ENCODE measurements at places on chromosomes 3 and 15.

GRCh38 chr3:46168583-46169345, 39.3 kb downstream of the CCR1 start:
- DNase-seq: no peak

- DNase-seq: no peak
Measured at GRCh38 chr3:148158210-148158609, 539.5 kb upstream of the AGTR1 start.

DNA sequence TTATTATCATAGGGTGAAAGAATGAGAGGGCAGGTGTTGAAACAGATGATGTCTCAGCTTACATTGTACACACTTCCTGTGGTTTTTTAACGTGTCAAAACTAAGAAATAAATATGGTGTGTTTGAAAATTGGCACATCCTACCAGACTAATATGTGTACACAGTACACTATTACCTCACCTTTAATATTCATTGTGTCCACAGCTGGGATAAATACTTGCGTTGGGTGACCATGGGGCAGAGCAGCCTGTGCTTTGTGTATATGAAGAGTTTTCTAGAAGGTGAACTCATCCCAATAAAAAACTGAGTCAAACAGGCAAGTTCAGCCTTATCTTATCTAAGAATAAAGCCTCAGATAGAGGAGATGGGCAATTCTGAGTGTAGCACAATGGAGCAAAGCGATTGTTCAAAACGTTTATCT, 17.3 kb downstream of the SUCNR1 start:
- no peak for DNase-seq

- no peak for DNase-seq
Measured at GRCh38 chr15:70214276-70214675, 116.6 kb upstream of the TLE3 start.

GRCh38 chr3:58049143-58049785, 41.0 kb downstream of the FLNB start:
- DNase-seq: no peak
